ENCODE measurements at places on chromosomes 11 and 22.

DNA sequence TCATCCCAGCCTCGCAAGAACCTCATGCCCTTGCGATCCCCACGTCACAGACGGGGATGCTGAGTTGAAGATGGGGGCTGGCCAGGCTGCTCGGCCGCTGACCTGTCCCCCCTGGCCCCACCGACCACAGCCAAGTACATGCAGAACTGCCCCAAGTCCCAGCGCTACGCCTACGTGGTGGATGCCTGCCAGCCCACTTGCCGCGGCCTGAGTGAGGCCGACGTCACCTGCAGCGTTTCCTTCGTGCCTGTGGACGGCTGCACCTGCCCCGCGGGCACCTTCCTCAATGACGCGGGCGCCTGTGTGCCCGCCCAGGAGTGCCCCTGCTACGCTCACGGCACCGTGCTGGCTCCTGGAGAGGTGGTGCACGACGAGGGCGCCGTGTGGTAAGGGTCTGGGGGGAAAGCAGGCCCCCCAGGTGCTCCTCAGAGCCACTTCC lies 10.0 kb downstream of the MUC5B start:
- DNase-seq, result no peak

GRCh38 chr22:23562186-23562585 lies 17.9 kb downstream of the IGLL1 start:
- no peak for DNase-seq

- peak; percentile 46 for DNase-seq
Observed at GRCh38 chr22:26669060-26669481, 11.7 kb downstream of the MIAT start.

DNA sequence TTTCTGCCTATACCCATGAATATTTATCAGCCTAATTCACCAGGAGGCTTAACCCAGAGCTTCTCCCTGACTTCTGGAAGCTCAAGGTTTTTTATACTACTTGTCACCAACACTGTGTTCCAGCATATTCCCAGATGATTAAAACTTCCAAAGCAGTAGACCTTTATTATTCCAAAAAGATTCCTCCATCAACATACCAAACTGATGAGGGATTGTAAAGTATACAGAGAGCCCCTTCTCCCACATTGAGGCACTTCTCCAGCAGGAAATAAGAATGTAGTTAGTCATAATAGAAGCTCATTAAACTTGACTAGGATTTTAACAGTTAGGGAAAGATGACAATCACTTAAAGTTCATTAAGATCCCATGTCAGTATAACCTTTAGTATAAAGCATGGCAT lies 51.4 kb upstream of the CEP126 start:
- DNase-seq, result no peak

- DNase-seq, result no peak
Observed at GRCh38 chr11:73230931-73231330, 12.8 kb downstream of the P2RY2 start.

- DNase-seq, result no peak
Observed at GRCh38 chr11:75147875-75148263, 3.0 kb upstream of the SLCO2B1 start.

DNA sequence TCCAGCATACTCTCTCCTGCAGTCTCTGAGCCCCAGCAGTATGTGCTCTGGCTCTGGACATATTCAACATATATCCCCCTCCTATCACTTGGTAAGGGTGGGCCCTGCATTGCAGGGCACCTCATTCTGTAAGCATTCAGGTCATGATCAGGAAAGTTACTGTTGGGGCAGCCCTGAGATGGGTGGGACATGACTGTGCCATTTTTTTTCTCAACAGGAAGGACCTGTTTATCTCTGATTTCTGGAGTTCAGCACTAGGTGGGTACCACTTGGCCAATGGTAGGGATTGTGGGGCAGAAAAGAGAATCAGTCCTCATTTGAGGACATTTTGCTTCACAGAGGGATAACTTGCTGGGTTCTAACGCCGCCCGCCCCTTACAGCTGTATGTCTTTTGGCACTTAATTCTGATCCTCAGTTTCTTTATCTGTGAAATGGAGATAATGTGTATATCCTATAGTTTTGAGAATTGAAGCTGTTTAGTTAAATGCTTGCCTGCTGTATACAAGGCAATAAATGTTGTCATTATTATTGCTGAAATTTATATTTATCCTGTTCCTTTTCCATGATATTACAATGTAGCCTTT lies 2.2 kb downstream of the SRRD start:
- no peak for DNase-seq

GRCh38 chr11:119496469-119496868 lies 73.5 kb upstream of the THY1 start:
- no peak for DNase-seq

- no peak for DNase-seq
Observed at GRCh38 chr22:49446145-49446758, 381.4 kb downstream of the BRD1 start.

GRCh38 chr11:26187639-26188038 lies 144.3 kb upstream of the ANO3 start:
- DNase-seq, result peak; percentile 77

DNA sequence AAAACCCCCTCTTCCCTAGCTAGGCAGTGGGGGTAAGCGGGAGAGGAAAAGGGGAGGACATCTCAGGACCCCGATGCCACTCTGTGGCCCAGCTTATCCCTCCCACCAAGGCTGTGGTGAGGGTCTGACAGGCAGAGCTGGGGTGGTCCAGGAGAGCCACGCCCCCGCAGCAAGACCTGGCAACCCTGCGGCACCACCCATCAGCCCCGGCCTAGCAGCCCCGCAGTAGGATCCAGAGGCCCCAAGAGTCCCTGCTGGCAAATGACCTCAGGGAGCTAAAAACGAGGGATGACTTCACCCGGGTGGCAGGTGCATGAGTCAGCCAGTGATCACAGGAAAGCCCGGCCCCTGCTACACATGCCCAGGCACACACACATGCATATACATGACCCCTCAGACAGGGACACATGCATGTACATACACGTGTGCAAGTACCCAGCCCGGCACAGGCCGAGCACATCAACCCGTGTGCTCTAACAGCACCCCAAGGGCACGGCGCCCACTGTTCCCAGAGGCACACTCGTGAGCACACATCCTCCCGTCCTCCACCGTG lies 32.3 kb downstream of the ARVCF start:
- DNase-seq, result no peak

GRCh38 chr22:26394777-26395176 lies 34.3 kb upstream of the ASPHD2 start:
- DNase-seq, result no peak

- peak; percentile 67 for DNase-seq
Observed at GRCh38 chr22:18075720-18076497, 1.9 kb upstream of the PEX26 start.

- DNase-seq, result no peak
Observed at GRCh38 chr11:93444617-93445073, 98.5 kb downstream of the SMCO4 start.

GRCh38 chr11:123460012-123460700 lies 30.1 kb downstream of the GRAMD1B start:
- no peak for DNase-seq

DNA sequence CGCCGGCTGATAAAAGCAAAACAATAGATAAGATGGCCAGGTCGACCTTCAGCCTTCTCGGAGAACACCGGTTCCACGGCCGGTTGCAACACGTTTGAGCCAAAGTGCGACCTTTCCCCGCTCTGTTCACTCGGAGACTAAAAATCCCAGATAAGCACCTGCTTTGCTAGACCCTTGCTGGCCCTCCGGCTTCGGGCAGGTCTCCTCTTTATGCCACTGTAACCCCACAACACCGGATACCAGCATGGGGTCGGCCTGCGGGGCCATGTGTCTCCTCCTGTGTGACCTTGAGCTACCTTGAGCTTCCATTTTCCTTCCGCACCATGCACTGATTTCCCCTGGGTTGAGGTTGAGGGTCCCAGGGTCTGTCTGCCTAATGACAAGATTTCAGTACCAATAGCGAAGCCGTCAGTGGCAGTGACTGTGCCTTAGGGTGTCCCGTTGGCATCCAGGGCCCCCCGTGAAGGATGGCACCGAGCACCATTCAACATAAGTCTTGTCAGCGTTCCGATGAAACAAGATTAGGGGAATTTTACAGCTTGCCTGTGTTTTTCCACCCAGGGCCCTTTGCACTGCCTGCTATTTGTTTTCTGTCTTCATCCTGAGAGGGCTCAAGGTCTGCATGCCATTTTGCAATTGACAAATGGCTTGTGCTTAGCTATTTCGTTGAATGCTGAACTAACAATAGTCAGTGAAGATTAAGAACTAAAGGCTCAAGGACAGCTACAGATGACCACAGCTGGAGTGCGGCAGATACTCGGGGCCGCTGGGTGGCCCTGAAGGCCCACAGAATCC lies 118.6 kb downstream of the KCNQ1 start:
- DNase-seq, result no peak

DNA sequence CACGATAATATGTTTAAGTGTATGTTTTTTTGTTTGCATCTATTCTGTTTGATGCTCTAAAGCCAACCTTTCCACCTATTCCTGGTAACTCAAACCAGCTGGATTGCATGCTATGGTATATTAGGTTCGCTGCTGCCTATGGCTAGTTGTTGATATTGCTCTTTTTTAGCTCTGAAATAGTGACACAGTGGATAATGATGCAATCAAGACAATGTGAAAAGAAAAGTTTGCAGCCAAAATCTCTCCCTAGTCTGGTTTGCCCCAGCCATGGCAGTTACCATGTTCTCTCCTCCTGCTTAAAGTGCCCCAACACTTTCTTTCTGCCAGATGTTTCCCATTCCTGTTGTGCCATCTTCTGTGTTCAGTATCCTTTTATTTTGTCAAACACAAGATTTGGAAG lies 269.7 kb downstream of the DYNC2H1 start:
- no peak for DNase-seq

DNA sequence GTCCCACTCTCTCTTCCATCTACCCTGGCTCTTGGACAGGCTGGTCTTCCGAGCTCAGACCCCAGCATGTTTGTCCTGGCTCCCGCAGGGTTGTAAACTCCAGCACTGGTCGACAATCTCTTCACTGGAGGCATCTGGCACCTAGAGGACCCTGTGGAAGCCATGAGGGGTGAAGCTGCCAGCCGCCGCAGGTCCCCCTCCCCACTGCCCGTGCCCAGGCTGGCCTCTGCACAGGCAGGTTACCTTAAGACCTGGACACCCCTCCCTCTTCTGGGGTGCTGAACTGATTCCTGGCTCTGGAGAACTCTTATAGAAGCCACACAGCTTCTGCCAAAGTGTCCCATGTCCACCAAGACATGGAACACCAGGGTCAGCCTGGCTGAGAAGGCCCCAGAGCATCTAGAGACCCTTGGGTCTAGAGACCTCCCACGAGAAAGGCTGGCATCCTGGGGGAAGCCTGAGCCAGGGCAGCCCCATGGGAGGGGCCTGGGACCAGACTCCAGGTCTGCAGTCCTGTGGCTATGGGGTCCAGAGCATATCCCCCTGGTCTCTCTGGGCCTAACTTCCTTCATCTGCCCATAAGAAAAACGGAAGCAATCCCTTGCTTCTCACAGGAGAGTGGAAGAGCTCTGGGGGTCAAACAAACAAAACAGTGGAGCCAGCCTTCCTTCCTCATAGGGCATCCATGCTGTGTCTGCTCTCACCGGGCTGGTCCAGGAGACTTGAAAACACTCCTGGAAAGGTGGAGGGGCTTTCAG lies 30.6 kb downstream of the LMO1 start:
- no peak for DNase-seq

DNA sequence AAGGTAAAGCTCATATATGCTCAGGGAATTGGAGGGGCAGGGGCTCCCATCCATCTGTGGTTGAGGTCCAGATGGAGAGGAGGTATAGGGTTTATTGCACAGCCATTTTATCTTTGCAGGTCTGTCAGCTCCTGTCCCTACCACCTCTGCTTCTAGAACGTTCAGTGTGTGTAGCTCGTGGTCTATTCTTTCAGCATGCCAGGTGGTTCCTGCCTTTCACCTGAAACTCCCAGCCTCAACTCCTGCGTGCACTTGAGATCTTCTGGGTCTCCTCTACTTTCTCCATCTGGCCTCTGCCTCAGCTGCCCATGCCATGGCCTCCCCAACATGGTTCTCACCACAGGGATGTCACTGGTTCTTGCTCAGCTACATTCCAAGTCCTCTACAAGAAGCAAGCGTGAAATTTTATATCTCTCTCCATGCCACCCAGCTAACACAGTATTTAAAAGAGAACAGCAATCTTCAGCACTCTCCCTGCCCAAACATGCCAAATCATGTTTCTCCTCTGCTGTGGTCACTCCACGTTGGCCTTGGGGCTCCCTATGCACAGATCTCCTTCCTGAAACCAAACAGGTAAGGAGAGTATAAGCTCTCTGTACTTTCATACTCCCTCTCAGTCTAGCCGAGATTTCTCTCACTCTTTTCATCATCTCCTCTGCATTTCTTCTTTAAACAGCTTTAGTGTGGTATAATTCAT lies 157.8 kb upstream of the TRPC6 start:
- no peak for DNase-seq

GRCh38 chr22:40502919-40503318 lies 132.5 kb downstream of the SGSM3 start:
- DNase-seq, result no peak

GRCh38 chr11:104782377-104782754 lies 115.9 kb downstream of the CASP12 start:
- DNase-seq, result no peak

DNA sequence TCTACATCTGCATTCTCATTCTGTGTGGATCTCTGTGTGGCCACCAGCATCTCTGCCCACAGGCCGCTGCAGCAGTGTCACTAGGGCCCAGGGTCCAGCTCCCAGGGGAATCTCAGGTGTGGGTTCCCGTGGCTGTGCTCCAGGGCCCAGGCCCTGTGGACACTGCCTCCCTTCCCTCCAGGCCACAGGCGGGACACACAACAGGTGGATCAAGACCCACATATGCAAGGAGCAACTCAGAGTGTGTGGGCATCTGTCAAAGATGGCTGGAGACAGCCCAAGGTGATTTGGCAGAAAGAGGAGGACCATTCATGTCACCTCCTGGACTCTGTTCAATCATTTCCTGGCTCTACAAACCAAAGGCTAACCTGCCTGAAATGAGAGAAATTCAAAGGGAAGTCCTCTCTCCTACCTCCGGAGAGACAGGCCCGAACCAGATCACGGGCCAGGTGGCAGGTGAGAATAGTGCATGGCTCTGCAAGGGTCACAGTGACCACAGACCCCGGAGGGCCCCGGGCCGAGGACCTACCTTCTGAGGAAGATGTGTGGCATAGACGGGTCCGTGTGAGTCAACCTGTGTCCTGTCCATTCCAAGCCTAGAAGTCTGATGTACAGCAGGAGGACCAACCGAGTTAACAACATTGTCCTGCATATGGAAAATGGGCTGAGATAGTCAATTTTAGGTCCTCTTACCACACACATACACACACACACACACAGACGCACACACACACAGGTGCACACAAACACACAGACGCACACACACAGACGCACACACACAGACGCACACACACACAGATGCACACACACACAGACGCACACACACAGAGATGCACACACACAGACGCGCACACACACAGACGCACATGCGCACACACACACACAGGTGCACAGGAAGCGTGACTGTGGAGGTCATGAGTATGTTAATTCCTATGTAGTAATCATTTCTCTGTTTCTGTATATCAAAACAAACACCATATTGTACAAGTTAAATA lies 1068.5 kb downstream of the BRD1 start:
- DNase-seq, result no peak
